ENCODE measurements at places on chromosomes 7 and 10. TPM values are rescaled to one million over a fixed set of nuclear protein-coding genes. Genes with fewer than 3 reads are reported as not detected.
A peak's percentile ranks its signal among the peaks of the same experiment; 100 is the strongest.

- H3K36me3 ChIP-seq, result peaks cover 3% of the 10 kb centered on the region
Observed at GRCh38 chr7:84941291-84941690, 245.6 kb downstream of the SEMA3D start.

DNA sequence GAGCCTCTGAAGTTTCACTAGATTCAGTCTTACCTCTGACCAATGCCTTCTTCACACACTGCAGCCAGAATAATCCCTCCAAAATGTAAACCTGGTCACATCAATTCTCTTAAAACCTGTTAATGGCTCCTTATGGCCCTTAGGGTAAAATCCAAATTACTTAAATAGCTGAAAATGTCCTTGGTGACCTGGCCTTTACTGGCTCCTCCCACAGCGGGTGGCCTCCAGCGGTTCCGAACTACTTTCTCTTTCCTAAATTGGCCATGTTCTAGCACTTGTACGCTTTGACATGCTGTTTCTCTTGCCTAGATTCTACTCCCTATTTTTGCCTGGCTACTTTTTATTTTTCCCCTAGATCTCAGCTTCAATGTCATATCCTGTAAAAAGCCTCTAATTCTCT is 36.1 kb downstream of the AGK start:
- no peak overlapping the region for H3K4me3 ChIP-seq
- H3K4me1 ChIP-seq, result no peaks in the 10 kb centered on the region
- H3K36me3 ChIP-seq, result peaks cover 9% of the 10 kb centered on the region
- no peak overlapping the region for H3K27ac ChIP-seq

GRCh38 chr10:125514206-125515162 is 168.5 kb downstream of the TEX36 start:
- no peaks in the 10 kb centered on the region for H3K36me3 ChIP-seq
- no peak overlapping the region for H3K4me3 ChIP-seq
- peaks cover 3% of the 10 kb centered on the region for H3K4me1 ChIP-seq
- peaks cover 5% of the 10 kb centered on the region for H3K27me3 ChIP-seq
- H3K27ac ChIP-seq, result peak overlapping the region; percentile 22

DNA sequence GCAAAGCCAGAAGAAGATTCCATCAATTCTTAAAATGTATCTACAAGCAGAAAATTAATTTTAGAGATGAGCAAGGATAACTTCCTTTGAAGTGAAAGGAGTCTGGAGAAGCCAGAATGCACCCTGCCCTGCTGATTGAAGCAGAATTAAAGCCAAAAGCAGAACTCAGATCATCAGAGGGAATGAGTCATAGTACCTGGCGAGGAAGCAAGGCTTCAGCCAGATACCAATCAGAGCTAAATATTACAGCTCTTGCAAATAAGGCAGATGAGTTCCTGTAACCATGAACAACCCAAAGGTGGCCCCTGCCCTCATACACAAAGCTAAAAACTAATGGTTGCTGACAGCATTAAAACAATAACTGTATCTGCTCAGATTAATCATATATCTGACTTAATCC is 10.4 kb downstream of the HTR7 start:
- no peak overlapping the region for H3K27ac ChIP-seq
- H3K4me1 ChIP-seq, result no peaks in the 10 kb centered on the region
- no peak overlapping the region for H3K4me3 ChIP-seq
- peaks cover 7% of the 10 kb centered on the region for H3K27me3 ChIP-seq
- H3K36me3 ChIP-seq, result peaks cover 39% of the 10 kb centered on the region

- peaks cover 21% of the 10 kb centered on the region for H3K4me1 ChIP-seq
- no peak overlapping the region for H3K27ac ChIP-seq
- no peak overlapping the region for H3K4me3 ChIP-seq
Observed at GRCh38 chr10:112986544-112987190, 36.6 kb downstream of the TCF7L2 start.

DNA sequence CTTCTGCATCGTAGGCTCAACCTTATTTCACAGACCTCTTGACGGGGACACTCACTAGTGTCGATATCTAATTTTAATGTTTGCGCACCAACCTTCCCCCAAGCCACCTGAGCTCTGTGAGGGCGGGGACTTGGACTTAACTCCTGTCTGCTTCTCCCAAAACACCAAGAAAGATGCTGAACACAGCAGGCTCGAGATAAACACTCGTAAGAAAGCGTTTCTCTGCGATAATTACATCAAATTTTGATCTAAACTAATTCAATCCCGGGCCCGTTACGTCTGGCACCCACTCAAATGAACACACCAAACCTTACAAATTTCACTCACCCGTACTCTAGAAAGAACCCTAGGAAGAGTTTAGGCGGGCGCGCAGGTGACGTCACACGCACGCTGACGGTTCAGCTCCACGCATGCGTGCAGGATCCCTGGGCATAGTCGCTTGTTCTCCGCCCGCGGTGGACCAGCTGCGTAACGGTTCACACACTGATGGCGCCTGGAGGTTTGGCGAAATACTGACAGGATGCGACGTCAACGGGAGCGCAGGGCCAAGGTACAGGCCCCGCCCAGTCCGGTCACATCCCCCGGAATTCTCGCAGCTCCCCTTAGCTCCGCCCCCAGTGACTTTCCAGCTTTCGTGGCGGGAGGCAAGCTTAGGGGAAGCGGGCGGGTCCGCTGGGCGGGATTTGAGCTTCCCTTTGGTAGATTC is at the start of gene POT1:
Gene POT1 (minus strand): TSS at position 359 of the 706 bp plus-strand sequence. CDS start 32,652 bp downstream, outside the sequence.
- peak within 1 kb of the TSS; percentile 98 for H3K27ac ChIP-seq
- peaks cover 38% of the 10 kb centered on the region for H3K4me1 ChIP-seq
- peaks cover 10% of the 10 kb centered on the region for H3K27me3 ChIP-seq

- no peak for DNase-seq
- no peak overlapping the region for H3K27ac ChIP-seq
- H3K4me1 ChIP-seq, result no peaks in the 10 kb centered on the region
- no peaks in the 10 kb centered on the region for H3K27me3 ChIP-seq
- no peak overlapping the region for H3K4me3 ChIP-seq
- no peaks in the 10 kb centered on the region for H3K36me3 ChIP-seq
Observed at GRCh38 chr10:61398366-61399129, 54.6 kb downstream of the TMEM26 start.

- peaks cover 2% of the 10 kb centered on the region for H3K27me3 ChIP-seq
- H3K27ac ChIP-seq, result no peak overlapping the region
- H3K4me1 ChIP-seq, result no peaks in the 10 kb centered on the region
- H3K4me3 ChIP-seq, result no peak overlapping the region
- no peak for DNase-seq
- no peaks in the 10 kb centered on the region for H3K36me3 ChIP-seq
Observed at GRCh38 chr10:49023752-49024151, 84.1 kb upstream of the LRRC18 start.

- no peak overlapping the region for H3K4me3 ChIP-seq
- peaks cover 8% of the 10 kb centered on the region for H3K4me1 ChIP-seq
- H3K27ac ChIP-seq, result no peak overlapping the region
- peaks cover 10% of the 10 kb centered on the region for H3K27me3 ChIP-seq
- H3K36me3 ChIP-seq, result no peaks in the 10 kb centered on the region
Observed at GRCh38 chr10:71451754-71452153, 55.0 kb downstream of the CDH23 start.

GRCh38 chr7:117323305-117323850 is 520 bp upstream of the WNT2 start:
- peaks cover 17% of the 10 kb centered on the region for H3K36me3 ChIP-seq
- peaks cover 30% of the 10 kb centered on the region for H3K27me3 ChIP-seq
- H3K4me3 ChIP-seq, result peak overlapping the region; percentile 94
- DNase-seq, result no peak
- H3K27ac ChIP-seq, result no peak overlapping the region

- peaks cover 14% of the 10 kb centered on the region for H3K27me3 ChIP-seq
- no peaks in the 10 kb centered on the region for H3K36me3 ChIP-seq
- no peak overlapping the region for H3K4me3 ChIP-seq
- peak overlapping the region; percentile 68 for H3K27ac ChIP-seq
- peaks cover 46% of the 10 kb centered on the region for H3K4me1 ChIP-seq
Observed at GRCh38 chr10:79136236-79137005, 67.7 kb downstream of the ZMIZ1 start.

DNA sequence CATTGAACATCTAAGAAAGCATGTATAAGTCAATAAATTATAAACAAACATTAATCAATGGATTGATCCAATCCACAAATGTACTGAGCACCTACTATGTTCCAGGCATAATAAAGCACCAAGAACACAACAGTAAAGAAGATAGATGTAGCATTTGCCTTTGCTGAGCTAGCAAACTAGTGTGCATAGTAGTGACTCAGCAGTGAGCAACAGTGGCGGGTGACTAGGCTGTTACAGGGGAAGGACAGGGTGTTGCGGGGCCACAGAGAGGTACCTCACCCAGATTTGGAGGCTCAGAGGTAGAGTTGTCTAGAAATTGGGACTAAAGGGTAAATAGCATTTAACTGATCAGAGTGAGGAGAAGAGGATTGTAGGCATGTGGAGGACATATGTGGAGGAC is 83.6 kb downstream of the NXPH1 start:
- H3K36me3 ChIP-seq, result no peaks in the 10 kb centered on the region
- peaks cover 3% of the 10 kb centered on the region for H3K4me1 ChIP-seq
- no peaks in the 10 kb centered on the region for H3K27me3 ChIP-seq
- DNase-seq, result no peak
- no peak overlapping the region for H3K4me3 ChIP-seq
- H3K27ac ChIP-seq, result no peak overlapping the region

GRCh38 chr7:13077466-13077865 is 390.0 kb downstream of the ARL4A start:
- H3K4me1 ChIP-seq, result no peaks in the 10 kb centered on the region
- H3K27ac ChIP-seq, result no peak overlapping the region
- H3K4me3 ChIP-seq, result no peak overlapping the region
- no peaks in the 10 kb centered on the region for H3K36me3 ChIP-seq

DNA sequence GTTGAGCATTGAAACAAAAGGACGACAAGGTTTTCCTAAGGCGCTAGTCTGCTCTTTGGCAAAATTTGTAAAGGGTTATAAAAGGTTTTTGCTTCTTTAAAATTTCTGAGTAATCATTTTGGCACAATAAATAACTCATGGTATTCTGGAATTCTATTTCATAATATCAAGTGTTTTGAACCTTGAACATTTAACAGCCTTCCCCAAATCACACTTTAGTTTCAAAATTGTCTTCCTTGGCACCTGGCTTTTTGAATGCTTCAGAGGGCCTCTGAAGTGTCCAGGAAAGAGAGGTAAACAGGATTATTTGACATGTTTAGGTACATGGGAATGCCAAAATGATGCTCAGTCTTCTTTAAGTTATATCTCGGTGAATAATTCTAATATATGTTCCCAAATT is 220.8 kb downstream of the PHF14 start:
- no peak overlapping the region for H3K4me3 ChIP-seq
- H3K27ac ChIP-seq, result no peak overlapping the region
- H3K27me3 ChIP-seq, result peaks cover 1% of the 10 kb centered on the region
- no peak for DNase-seq
- H3K36me3 ChIP-seq, result no peaks in the 10 kb centered on the region
- H3K4me1 ChIP-seq, result peaks cover 15% of the 10 kb centered on the region

- DNase-seq, result no peak
- no peaks in the 10 kb centered on the region for H3K36me3 ChIP-seq
- peaks cover 3% of the 10 kb centered on the region for H3K27me3 ChIP-seq
- no peak overlapping the region for H3K4me3 ChIP-seq
- no peaks in the 10 kb centered on the region for H3K4me1 ChIP-seq
- H3K27ac ChIP-seq, result no peak overlapping the region
Observed at GRCh38 chr7:55775051-55775420, 87.5 kb downstream of the SEPTIN14 start.

GRCh38 chr10:89118091-89118490 is 89.0 kb downstream of the CH25H start:
- no peak overlapping the region for H3K27ac ChIP-seq
- no peak overlapping the region for H3K4me3 ChIP-seq
- no peaks in the 10 kb centered on the region for H3K27me3 ChIP-seq
- H3K4me1 ChIP-seq, result no peaks in the 10 kb centered on the region
- no peak for DNase-seq

GRCh38 chr7:112665709-112666108 is 124.5 kb downstream of the TMEM168 start:
- H3K4me3 ChIP-seq, result no peak overlapping the region
- H3K27ac ChIP-seq, result no peak overlapping the region
- no peaks in the 10 kb centered on the region for H3K4me1 ChIP-seq
- H3K27me3 ChIP-seq, result peaks cover 2% of the 10 kb centered on the region

ZNF655 gene
- total RNA-seq, result 74.0 TPM

LRRTM3 gene
- not detected for total RNA-seq

PRR15 gene
- total RNA-seq, result not detected

RPEL1 gene
- total RNA-seq, result not detected

CREB5 gene
- total RNA-seq, result 50.4 TPM

LHFPL3 gene
- total RNA-seq, result not detected

OPN1SW gene
- not detected for total RNA-seq

MGAM2 gene
- total RNA-seq, result not detected

All from glutamatergic neuron (in vitro differentiated cells).